ENCODE measurements at places on chromosomes 1 and 21. TPM values are rescaled to one million over a fixed set of nuclear protein-coding genes. Genes with fewer than 3 reads are reported as not detected.

GRCh38 chr21:35050348-35051286, 1.5 kb upstream of the RUNX1 start:
- no peak for DNase-seq

DNA sequence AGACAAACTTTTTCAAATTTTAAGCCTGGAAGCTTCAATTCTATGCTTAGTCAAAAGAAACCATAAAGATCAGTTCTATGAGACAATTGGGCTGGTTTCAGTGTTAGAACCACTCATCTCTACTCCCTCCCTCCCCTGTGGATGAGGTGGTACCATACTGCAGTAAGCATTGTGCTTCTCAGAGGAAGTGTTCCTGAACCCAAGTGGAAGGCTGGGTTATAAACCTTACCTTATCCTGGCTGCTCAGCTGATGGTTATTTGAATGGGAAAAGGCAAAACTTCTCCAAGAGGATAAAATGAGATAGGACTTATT, 34.1 kb upstream of the RGL1 start:
- no peak for DNase-seq

DNA sequence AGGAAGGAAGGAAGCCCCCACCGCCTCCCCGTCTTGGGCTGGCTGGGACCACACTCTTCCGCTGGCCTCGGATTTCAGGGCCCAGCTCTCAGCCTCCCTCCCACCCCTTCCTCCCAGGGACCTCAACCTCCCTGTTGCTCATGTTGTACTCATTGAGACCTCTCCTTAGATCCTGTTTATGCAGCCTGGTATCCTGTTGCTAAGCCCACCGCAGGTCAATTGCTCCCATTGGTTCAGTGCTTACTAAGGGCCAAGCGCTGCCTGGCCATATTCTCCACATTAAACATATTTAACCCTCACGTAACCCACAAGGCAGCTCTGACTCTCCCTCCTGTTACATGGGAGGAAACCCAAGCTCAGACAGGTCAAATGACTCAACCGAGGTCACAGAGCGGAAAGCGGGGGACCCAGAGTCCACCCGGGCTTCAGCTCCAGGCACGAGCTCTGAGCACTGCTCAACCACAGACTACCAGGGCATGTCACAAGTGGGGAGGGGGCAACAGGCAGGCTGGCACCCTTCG, 23.2 kb upstream of the H6PD start:
- DNase-seq, result no peak

DNA sequence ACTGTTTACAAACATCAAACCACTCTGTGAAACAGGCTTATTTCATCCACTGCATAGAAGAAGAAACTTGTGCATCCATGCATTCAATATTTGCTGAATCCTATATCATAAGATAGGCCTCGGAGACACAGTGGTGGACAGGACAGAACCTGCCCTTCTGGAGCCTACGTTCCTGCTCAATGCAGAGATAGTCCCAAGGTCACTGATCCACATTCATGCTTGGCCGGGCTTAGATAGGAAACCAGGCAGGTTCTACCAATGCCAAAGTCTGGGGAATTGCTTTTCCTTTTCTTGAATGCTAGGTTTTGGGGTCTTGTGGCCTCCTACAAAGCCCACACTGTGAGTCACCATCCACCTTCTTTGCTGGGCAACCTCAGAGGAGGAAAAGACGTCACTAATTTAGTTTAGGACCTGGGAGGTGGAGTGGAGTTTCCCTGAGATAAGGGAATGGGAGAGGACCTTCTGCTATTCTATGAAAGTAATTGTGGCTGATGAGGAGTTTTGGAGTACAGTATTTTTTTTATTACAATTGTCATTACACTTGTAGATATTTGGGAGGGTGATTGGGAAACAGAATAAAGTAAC, 99.7 kb upstream of the CD34 start:
- no peak for DNase-seq

DNA sequence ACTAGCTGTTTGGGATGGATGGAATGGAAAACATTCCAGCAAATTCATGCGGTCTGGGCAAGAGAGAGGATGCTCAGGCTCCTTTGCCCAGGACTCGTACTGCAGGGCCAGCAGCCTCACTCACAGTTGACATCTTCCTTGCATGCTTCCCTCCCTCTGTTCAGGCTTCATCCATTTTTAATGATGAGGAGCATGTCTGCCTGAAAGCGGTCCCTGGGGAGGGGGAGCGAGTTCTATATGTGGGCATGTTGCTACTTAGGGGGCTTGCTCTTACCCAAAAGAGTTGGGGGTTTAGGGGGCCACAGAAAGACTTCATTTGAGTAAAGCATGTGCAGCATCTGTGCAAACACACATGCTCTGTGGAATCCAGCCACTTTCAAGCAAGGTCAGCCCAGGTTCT, 98.2 kb downstream of the HMGB4 start:
- no peak for DNase-seq

DNA sequence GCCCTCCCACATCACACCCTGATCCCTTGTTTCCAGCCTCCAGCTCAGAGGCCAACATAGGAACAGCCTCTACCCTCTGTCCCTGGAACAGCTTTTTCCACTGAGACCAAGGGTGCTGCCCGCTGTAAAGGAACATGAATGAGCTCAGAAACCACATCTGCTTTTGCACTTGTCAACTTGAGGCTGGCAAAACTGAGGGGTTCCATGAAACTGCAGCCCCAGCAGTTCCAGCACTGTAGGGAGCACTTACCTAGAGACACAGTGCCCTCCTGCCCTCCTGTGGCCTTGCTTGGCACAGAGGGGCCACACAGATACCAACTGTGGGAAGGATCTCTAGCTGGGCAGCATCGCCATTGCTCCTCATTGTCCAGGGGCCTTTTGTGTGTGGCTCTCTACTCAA, 51.7 kb downstream of the ITPKB start:
- DNase-seq, result no peak

DNA sequence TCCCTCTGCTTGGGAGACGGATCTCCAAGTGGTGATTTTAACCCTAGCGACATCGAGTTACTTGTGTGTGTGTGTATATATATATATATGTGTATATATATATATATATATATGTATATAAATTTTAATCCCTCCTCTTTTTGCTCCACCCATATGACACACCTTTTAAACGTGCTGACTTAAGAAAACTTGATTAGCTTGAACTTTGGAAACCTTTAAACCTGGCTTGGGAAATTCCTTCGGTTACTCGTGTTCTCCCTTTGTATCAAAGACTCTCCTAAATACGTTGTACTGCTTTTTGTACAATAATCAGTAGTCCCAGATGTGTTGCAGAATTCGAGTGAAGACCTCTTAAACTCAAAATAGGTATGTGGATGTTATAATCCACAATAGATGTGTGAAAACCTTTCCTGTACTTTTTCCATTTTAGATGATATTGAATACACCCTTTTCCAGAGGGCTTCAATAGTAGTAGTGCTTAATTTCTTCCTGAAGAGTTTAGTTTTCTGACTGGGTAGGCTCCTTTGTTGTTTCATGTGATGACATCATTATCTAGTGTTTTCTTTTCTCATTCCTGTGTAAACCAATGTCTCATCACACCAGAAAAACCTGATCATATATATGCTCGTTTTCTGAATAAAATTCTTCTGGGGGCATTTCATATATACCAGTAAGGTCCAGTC, 1.4 kb downstream of the RNF11 start:
- no peak for DNase-seq

DNA sequence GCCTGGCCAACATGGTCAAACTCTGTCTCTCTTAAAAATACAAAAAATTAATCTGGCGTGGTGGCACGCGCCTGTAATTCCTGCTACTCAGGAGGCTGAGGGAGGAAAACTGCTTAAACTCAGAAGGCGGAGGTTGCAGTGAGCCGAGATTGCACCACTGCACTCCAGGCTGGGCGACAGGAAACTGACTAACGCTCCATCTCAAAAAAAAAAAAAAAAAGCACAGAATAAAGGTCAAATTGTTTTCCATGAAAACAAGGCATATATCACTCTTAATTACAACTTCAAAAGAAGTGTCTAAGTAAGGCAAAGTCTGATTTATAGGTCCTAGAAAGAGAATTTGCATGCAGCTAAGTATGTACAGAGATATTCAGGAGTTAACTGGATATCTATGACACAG, 25.6 kb downstream of the EYA3 start:
- no peak for DNase-seq

- DNase-seq, result peak; percentile 9
Observed at GRCh38 chr21:45534636-45535331, 7.5 kb downstream of the SLC19A1 start.

GRCh38 chr1:46248122-46248920, 758 bp downstream of the RAD54L start:
- DNase-seq, result no peak

- DNase-seq, result no peak
Observed at GRCh38 chr1:89310505-89310904, 37.8 kb upstream of the GBP5 start.

- peak; percentile 53 for DNase-seq
Observed at GRCh38 chr1:32702599-32703478, at the start of gene SYNC. Gene SYNC, minus strand, starts transcription at chr1:32702770. Its CDS starts 110 bp downstream, at chr1:32702660.

GRCh38 chr1:45205910-45206721, at the start of gene ZSWIM5:
Gene ZSWIM5, minus strand, starts transcription at chr1:45206605. Its CDS starts 255 bp downstream, at chr1:45206350.
- peak; percentile 14 for DNase-seq

DNA sequence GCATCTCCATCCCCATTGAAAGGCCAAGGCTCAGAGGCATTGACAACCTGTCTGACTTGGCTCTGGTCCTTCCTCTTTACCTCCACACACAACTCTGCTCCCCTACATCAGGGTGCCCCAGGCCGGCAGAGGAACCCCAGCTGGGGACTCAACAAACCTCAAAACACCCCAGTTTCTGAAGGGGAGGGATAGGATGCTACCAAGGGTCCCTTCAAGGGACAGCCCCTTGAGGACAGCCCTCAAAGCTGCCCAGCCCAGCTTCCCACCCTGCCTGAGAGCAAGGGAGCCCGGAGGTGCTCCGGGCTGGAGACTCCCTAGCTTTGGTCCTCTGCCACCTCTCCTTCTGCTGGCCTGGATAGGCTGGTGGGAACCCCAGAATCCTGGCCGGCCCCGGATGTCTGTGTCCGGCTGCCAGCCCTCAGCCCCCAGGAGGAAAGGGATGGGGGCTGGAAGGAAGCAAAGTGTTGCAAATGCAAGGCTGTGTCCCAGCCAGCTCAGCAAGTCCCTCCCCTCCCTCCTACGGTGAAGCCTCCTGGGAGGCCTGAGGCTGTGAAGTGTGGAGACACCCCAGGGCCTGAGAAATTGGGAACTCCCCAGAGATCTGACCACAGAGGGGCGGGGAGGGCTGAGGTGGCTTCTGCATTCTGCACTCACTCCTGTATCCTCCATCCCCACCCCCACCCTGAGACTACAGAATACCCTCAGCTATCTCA, 1.1 kb upstream of the MARCKSL1 start:
- no peak for DNase-seq

- DNase-seq, result no peak
Observed at GRCh38 chr21:15730484-15731242, 881 bp downstream of the USP25 start.

Gene OXCT2
- 22.2 TPM for total RNA-seq

Gene TMEM240
- total RNA-seq, result not detected
